ENCODE measurements at places on chromosomes 2 and 18.
A peak's percentile ranks its signal among the peaks of the same experiment; 100 is the strongest.

- no peak overlapping the region for H3K4me3 ChIP-seq
- peaks cover 4% of the 10 kb centered on the region for H3K27me3 ChIP-seq
- no peak for DNase-seq
- H3K27ac ChIP-seq: no peak overlapping the region
- no peaks in the 10 kb centered on the region for H3K36me3 ChIP-seq
These were observed 198.4 kb downstream of the RBM43 start for GRCh38 chr2:151063271-151063670.

GRCh38 chr2:58204195-58204959 is 36.7 kb downstream of the FANCL start:
- peaks cover 3% of the 10 kb centered on the region for H3K36me3 ChIP-seq
- H3K27me3 ChIP-seq: no peaks in the 10 kb centered on the region
- no peak for DNase-seq
- no peak overlapping the region for H3K27ac ChIP-seq

GRCh38 chr2:161709428-161709827 is 85.2 kb downstream of the SLC4A10 start:
- DNase-seq: no peak
- H3K27ac ChIP-seq: no peak overlapping the region

DNA sequence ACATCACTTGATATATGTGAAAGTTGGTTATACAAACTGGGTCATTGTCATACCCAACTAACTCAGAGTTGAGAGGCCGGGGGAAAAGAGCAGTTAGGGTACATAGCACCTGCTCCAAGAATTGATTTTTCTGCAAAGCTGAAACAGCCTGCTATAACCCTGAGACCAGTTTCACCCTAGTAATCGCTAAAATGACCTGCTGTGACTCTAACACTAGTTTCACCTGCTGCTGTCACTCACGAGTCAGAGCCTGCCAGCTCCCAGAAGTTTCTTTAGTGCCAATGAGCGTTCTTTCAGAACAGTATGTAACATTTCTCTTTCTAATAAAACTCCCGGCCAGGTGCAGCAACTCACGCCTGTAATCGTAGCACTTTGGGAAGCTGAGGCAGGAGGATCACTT is 28.0 kb downstream of the SRSF7 start:
- H3K4me3 ChIP-seq: peak overlapping the region; percentile 74
- H3K27ac ChIP-seq: peak overlapping the region; percentile 94
- H3K27me3 ChIP-seq: no peaks in the 10 kb centered on the region
- peaks cover 39% of the 10 kb centered on the region for H3K36me3 ChIP-seq
- peaks cover 54% of the 10 kb centered on the region for H3K4me1 ChIP-seq
